ENCODE measurements at places on chromosomes 3 and 15.

- no peak for DNase-seq
Observed at GRCh38 chr3:11509173-11510000, 134.3 kb downstream of the VGLL4 start.

- no peak for DNase-seq
Observed at GRCh38 chr3:101809178-101810021, 30.4 kb downstream of the NXPE3 start.

GRCh38 chr3:134350861-134351311 is 23.4 kb downstream of the AMOTL2 start:
- DNase-seq, result no peak

DNA sequence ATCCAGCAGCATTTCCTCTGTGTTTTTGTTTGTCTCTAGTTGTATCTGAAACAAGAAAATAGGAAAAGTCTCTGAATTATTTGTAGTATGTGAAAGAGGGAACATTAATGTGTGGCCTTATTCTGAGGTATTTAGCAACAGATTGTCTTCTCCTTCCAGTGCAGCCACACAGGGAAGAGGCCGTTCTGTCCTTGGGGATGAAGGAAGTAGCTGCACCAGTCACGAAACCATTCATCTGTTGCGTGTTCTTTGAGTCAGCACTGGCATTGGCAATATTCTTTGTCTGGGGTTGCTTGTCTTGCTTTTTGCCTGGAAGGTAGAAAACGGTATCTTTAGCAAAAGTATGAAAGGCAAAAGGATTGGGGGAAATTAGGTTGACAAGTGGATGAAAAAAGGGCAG is 91.6 kb downstream of the CDIN1 start:
- no peak for DNase-seq

- no peak for DNase-seq
Observed at GRCh38 chr3:140917772-140918171, 23.9 kb upstream of the SLC25A36 start.

DNA sequence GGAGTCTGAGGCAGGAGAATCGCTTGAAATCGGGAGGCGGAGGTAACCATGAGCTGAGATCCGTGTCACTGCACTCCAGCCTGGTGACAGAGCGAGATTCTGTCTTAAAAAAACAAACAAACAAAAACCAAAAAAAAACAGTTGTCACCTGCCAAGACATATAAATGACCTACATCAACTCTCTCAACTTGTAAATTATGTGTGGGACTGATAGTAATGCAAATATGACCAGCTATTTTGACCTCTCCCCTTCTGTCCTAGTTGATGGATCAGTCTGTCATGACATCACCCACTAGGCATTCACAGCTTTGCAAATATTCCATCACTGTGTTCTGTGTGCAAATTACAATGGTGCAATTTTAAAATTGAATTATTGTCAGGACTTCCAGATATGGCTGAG is 175.4 kb downstream of the EBLN2 start:
- no peak for DNase-seq

GRCh38 chr15:61700803-61701202 is 359.4 kb downstream of the VPS13C start:
- DNase-seq, result no peak

GRCh38 chr15:57064033-57064432 is 145.6 kb downstream of the TCF12 start:
- DNase-seq, result no peak

GRCh38 chr3:152282813-152283212 is 14.1 kb downstream of the MBNL1 start:
- DNase-seq, result no peak

DNA sequence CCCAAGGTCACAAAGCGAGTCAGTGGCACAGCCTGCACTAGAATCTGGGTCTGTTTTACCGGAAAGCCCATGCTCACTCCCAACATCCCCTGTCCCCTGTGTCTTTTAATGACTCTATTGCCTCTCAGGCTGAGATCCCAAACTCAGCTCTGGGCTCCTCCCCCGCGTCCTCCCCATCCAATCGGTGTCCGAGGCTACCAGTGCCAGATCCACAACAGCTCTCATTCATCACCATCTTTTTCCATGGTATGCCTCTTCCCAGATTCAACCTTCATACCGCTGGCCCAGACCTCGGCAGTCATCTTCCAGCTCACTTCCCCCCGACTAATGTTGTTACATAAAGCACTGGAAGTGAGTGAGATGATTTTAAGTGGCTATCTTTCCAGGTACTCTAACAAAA is 16.1 kb upstream of the KY start:
- no peak for DNase-seq

DNA sequence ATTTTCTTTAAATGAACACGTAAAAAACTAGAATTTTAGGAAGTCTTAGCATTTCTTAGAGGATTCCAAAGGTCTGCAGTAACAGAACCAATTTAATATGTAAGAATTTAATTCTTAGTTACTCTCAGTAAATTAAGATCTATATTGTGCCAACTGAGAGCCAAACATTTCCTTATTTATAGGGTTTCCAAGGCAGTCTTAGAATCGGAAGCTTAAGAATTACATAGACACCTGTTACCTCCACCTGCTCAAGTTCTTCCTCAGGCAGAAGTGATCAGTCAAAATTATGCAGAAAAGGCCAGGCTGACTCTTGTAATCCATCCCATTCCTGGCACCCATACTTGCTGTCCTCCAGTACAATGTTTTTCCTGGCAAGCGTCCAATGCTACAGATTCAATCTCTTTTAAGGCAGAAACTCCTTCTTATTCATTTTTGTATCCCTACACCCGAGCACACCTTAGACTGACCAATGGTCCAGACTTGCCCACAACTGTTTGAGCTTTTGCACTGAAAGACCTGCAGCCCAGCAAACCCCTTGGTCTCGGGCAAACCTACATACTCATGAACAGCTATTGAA is 64.3 kb downstream of the NCEH1 start:
- DNase-seq, result no peak

- DNase-seq, result no peak
Observed at GRCh38 chr3:129197321-129197720, 13.6 kb upstream of the CNBP start.

DNA sequence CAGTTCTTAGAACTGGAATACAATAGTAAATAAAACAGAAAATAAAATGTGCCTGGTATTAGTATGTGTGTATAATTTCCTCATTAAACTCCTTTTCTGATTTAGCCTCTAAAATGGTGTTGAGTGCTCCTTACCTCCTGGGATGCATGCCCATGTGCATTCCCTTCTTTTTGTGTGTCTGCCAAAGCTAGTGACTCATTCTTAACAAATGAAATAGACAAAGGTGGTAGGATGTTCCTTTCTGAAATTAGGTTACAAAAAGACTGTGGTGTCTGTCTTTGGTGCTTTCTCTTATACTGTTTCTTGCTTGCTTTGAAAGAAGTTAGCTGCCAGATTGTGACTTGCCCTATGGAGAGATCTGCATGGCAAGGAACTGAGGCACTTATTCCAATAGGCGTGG is 623.7 kb downstream of the GRM7 start:
- DNase-seq, result no peak

DNA sequence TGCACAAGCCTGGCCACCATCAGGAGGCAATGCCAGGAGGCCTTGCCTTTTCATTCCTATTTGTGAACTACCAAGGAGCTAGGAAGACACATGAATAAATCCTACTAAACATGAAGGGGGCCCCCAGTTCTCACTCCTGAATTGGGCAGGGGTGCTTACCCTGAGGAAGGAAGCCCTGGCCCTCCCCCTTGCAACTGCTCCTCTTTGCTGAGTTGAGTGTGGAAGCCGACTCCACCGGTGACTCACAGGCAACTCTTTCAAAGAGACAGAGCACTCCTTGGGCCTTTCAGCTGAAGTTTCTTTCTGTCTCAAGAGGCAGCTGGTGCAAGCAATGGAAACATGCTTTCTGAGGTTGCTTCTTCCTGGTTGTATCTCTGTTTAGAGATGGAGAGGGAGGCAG is 1.7 kb downstream of the GABRG3 start:
- no peak for DNase-seq

All from activated T-cell treated with anti-CD3 and anti-CD28 coated beads, Interleukin-2, amount 50 U/mL, for 24 hours (primary cell).